ENCODE measurements at places on chromosomes 13 and 19. TPM values are rescaled to one million over a fixed set of nuclear protein-coding genes. Genes with fewer than 3 reads are reported as not detected.

DNA sequence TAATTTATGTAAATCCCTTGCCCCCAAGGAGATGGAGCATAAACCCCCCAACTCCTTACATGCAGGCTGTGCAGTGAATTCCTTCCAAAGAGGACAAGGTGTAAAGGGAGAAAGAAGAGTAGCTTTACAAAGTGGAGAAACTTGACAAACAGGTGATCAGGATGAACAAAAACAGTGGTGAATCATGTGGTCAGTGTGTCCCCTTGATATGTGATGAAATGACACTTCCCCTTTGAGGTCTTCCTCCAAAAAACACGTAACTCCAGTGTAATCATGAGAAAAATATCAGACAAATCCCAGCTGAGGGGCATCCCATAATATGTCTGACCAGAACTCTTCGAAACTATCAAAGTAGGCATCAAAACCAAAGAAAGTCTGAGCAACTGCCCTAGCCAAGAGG is 29.5 kb upstream of the AKT2 start:
- H3K4me3 ChIP-seq, result no peak overlapping the region
- H3K4me1 ChIP-seq, result no peaks in the 10 kb centered on the region
- no peaks in the 10 kb centered on the region for H3K36me3 ChIP-seq
- H3K27me3 ChIP-seq, result no peaks in the 10 kb centered on the region
- DNase-seq, result no peak
- H3K27ac ChIP-seq, result no peak overlapping the region

The IGFL2 gene
- not detected for total RNA-seq

The MED25 gene
- 173 TPM for total RNA-seq

DNA sequence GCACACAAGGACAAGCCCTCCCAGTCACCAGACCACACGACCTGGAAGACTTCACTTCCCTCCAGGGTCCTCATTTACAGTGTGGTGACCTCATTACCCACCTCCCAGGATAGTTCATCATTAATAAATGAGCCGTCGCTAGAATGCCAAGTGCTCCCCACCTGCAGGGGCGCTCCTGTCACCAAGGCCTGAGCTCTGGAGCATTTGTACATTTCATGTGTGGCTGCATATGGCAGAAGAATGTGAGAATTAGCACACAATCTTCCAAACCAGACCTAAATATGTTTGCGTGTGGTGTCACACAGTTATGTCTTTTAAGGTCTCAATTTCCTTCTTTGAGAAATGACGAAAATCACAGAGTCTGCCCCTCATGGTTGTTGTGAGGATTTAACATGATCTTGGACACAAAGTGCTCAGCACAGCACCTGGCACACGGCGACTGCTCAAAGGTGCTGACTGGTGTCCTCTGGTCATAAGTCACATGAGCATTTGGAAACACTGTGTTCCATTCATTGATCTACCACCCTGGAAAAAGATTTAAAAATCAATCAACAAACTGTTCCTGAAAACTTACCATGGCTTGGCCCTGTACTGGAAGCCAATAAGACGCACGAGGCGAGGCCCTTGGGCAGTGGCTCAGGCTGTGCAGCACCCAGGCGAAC is 150.6 kb upstream of the SPACA7 start:
- H3K4me1 ChIP-seq, result no peaks in the 10 kb centered on the region
- DNase-seq, result no peak

DNA sequence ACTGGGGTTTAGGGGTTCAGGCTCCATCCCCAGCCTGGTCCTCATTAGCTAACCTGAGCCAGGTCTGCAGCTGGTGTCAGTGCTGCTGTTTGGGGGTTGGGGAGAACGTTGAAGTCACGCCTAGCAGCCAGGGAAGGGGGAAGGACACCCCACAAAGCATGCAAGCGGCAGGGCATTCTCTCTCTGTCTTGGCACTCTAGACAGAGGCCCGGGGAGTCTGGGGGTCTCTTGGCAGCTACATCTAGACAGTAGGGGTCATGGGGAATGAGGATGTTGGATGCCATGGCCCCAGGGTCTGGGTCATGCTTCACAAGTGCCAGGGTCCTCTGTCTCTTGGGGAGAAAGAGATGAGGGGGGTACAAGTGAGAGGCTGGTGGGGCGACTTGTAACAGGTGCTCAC is 2.6 kb downstream of the ERICH4 start:
- H3K27ac ChIP-seq, result no peak overlapping the region
- DNase-seq, result no peak
- no peak overlapping the region for H3K4me3 ChIP-seq
- H3K36me3 ChIP-seq, result no peaks in the 10 kb centered on the region
- H3K27me3 ChIP-seq, result no peaks in the 10 kb centered on the region

DNA sequence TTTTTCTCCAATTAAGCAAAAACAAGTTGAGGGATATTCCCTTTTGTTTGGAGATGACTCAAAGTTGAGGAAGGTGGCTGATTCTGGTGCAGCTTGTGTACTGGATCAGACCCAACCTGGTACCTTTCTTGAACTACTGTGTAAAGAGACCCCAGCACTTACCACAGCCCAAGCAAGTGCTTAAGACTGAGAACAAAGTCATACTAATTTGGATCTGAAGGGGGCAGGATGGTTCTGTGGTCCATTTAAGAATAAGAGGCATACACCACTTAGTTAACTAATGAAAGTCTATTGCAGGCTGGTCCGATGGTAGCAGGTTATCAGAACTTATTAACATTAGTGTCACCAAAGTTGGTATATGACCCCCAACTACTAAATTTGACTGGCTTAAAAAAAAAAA is 6.3 kb downstream of the THSD1 start:
- no peaks in the 10 kb centered on the region for H3K4me1 ChIP-seq
- H3K36me3 ChIP-seq, result no peaks in the 10 kb centered on the region
- no peak overlapping the region for H3K4me3 ChIP-seq

The NOVA2 gene
- 3.1 TPM for total RNA-seq

The SIGLEC12 gene
- total RNA-seq, result not detected

- DNase-seq, result no peak
- H3K4me1 ChIP-seq, result peaks cover 12% of the 10 kb centered on the region
- H3K36me3 ChIP-seq, result peaks cover 6% of the 10 kb centered on the region
Measured at GRCh38 chr19:13831537-13832467, 36.6 kb downstream of the ZSWIM4 start.

The CYP2F1 gene
- 7.3 TPM for total RNA-seq

DNA sequence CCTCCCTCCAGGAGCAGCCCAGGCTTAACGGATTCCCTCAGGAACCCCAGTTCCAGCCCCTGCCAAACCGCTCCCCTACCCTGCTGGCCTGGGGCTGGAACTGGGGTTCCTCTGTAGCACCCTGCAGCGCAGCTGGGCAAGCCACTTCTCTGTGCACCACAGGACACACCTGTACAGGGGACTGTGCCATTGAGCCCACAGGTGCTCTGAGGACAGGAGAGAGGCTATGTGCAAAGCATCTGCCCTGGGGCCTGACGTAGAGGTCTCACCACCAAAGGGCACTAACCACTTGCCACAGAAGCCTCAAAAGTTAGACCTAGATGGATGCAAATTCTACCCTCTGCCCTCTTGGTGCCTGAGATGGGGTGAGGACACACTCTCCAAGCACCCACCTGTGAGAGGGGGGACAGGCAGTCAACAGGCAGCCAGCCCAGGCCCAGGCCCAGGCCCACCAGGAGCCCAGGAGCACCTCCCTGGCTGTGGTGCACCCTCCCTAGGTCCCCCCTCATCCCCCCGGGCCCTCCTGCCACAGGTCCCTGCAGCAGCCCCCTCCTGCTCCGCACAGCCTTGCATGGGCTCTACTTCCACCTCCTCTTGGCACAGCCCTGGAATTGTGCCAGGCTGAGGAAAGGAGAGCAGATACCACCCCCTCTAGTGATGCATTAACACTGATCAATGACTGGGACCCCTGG is 27.6 kb upstream of the SLC35E1 start:
- no peak for DNase-seq
- H3K4me1 ChIP-seq, result no peaks in the 10 kb centered on the region
- no peaks in the 10 kb centered on the region for H3K27me3 ChIP-seq
- no peak overlapping the region for H3K27ac ChIP-seq
- H3K36me3 ChIP-seq, result no peaks in the 10 kb centered on the region

The WDR88 gene
- total RNA-seq, result 3.9 TPM
